ENCODE measurements at places on chromosomes 5 and 9. TPM values are rescaled to one million over a fixed set of nuclear protein-coding genes. Genes with fewer than 3 reads are reported as not detected.

SMAD5 gene
- 46.0 TPM for total RNA-seq

PCDH1 gene
- total RNA-seq, result 12.1 TPM

MARVELD2 gene
- 23.1 TPM for total RNA-seq

GRIA1 gene
- total RNA-seq, result 0.42 TPM

KLHL3 gene
- total RNA-seq, result 2.0 TPM

CDKN2B-AS1 gene
- 0.71 TPM for total RNA-seq

C9orf50 gene
- not detected for total RNA-seq

NPR3 gene
- not detected for total RNA-seq

JMY gene
- 5.8 TPM for total RNA-seq

PCDHGA7 gene
- total RNA-seq, result 0.17 TPM

OTP gene
- total RNA-seq, result not detected

NEUROG1 gene
- total RNA-seq, result not detected

CTNND2 gene
- total RNA-seq, result 0.18 TPM

DOK3 gene
- 2.2 TPM for total RNA-seq

TSSK1B gene
- 0.14 TPM for total RNA-seq

ARL14EPL gene
- total RNA-seq, result not detected

GABRA1 gene
- total RNA-seq, result not detected

LHX3 gene
- total RNA-seq, result not detected

CDH9 gene
- total RNA-seq, result not detected

- DNase-seq, result no peak
Measured at GRCh38 chr5:75736273-75736672, 19.0 kb upstream of the POC5 start.

GRCh38 chr9:81669041-81669651, 20.2 kb downstream of the TLE1 start:
- no peak for DNase-seq

- DNase-seq, result no peak
Measured at GRCh38 chr9:84991514-84991870, 322.0 kb downstream of the NTRK2 start.

- no peak for DNase-seq
Measured at GRCh38 chr5:167575330-167575729, 716.1 kb upstream of the WWC1 start.

- DNase-seq, result no peak
Measured at GRCh38 chr5:149481485-149481884, 69.8 kb downstream of the CSNK1A1 start.

DNA sequence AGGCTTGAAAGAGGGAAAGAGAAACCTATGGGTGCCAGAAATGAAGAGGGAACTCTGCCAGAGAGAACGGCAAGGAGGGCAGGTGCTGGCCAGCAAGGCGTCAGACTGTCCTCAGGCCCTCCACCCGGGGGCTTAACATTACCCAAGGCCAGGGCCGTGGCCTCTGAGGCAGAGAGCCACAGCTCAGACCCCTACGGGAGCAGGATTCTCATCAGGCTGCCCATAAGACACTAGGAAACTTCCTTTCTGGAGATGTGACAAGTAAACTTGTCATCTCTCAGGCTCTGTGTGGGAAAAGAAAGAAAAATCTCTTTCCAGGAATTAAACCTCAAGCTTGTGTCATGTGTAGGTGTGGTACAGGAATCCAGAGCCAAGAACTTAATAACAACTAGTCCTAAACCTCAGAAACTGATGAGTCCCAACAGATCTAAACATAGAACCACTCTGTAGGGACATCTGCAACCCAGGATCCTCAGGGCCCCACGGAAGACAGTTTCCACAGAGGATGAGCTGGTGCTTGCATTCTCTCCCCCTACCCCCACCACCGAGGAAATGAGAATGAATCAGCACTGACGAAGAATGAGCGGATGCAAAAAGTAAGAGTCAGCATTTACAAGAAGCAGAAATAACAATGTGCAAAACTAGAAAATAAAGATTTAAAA, 74.3 kb downstream of the DCP2 start:
- DNase-seq, result peak; percentile 74

DNA sequence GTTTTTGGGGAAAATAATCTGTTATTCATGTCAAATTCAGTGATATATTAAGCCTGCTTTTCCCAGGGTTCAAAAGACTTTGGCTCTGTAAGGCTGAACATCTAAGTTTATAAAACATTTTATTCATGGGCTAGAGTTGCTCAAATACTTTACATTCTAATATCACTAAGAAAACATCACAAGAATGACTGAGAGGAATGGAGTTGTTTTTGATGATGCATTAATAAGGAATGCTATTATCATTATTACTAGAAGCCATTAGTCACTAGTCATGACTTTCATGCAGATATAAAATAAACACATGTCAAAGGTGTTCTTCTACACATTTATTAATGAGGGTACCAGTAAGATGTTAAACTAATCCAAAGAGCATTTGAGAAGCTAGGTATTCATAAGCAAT, 185.5 kb upstream of the KCNN2 start:
- peak; percentile 43 for DNase-seq

GRCh38 chr9:91305596-91306295, 56.0 kb downstream of the AUH start:
- no peak for DNase-seq

DNA sequence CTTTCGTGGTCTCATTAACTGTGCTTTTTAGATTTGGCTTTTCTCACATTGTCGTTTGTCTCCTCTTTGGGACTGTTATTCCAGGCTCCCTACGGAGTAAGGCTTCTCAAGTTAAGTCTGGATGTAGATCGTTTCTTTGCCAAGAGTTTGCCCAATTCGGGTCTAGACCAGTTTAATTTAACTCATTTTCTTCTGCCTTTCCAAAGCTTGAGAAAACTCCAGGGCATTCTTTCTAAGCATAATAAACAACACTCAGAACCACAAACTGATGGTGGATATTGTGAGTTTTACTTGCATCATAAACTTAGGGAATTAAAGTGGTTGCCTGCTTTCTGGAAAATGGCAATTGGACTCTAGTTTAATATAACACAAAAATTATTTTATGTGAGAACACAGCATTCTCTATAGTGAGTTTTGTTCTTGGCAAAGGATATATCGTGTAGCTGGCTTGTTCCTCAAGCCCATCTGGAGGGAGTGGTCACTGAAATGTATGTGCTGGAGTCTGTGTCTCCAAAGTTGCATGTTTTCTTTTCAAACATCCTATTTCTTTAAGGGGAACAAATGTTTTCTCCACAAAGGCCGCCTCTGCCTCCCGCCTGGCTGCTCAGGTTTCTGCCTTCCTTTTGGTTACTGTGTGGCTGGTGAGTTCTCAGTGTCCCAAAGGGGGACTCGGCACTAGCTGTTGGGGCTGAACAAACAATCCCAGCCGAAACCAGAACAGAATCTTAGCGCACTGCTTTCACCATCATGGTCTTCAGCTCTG, 211.3 kb upstream of the FBN2 start:
- no peak for DNase-seq

DNA sequence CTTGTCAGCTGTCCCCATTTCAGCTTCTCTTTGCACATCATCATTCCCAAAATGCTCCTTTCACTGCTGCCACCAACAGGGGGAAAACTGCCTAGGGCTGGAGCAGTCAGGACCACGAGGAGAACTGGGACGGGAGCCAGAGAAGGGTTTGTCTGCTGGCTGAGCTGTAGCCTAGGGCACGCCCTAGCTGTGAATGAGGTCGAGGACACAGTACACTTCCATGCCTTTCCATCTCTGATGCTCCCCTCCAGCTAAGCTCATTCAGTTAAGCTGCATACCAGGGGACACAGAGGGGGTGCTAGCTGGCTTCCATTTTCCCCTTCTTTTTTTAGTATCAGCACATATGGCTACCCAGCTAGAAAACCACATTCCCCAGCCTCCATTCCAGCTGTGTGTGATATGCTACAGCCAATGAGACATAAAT, 64.7 kb downstream of the STK10 start:
- DNase-seq, result peak; percentile 41

DNA sequence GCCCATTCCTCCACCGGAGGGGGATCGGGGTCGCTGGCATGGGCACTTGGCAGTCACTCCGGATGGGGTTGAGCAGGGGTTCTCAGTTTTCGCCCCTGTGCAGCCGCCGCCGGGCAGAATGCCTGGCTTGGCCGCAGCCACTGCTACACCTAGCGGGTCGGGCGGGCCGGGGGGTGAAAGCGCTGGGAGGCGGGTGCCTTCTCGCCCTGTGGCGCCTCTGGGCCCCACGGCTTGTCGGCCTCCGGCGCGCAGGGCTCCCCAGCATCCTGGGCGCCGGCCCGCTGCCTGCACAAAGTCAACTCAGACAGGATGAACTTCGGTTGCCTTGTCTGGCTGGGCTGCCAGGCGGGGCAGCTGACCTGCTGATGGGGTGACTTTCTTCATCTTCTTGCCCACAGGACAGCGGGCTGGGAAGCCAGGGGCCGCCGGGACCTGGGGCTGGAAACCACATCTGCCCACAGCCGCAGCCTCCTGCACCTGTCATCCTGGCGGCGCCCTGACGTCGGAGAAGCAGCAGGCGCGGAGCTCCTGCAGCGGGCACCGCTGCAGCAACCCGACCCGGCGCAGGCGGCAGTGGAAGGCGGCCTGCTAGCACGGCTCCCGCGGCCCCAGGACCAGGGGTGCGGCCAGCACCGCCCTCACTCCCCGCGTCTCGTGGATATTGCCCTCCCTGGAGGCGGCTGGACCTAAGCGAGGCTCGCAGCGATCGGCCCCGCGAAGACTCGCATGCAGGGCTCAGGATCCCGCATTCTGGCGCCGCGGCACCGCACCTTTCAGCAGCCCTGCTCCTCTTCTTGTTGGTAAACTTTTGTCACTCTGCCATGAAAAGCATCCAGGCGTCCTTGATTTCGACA, 1.3 kb upstream of the ANKRD18A start:
- DNase-seq, result no peak

DNA sequence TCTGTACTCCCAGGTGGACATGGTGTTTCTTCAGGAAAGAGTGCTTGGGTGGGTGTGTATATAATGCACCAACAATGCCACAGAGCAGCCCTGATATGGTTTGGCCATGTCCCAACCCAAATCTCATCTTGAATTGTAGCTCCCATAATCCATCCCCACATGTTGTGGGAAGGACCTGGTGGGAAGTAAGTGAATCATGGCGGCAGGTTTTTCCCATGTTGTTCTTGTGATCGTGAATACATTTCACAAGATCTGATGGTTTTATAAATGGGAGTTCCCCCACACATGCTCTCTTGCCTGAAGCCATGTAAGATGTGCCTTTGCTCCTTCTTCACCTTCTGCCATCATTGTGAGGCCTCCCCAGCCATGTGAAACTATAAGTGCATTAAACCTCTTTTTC, 158.5 kb downstream of the NR3C1 start:
- no peak for DNase-seq

- DNase-seq, result no peak
Measured at GRCh38 chr5:133226186-133226585, 174.4 kb downstream of the HSPA4 start.

DNA sequence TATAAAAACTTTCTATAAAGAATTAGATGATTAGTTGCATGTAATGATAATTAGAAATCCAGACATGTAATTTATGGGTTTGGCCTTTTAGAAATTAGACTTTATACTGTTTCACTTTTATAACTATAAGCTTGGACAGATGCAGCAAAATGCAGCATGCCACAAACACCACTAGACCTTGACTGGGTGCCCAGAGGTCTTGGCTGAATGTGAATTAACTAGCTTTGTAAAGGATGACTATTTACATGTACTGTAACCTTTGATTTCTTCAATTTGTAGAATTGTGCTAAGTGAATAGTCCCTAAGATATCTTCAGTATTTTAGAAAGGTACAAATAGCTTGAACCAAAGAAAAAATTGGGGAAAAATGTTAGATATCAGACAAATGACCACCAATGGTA, 2168.1 kb downstream of the MAT2B start:
- DNase-seq, result no peak

DNA sequence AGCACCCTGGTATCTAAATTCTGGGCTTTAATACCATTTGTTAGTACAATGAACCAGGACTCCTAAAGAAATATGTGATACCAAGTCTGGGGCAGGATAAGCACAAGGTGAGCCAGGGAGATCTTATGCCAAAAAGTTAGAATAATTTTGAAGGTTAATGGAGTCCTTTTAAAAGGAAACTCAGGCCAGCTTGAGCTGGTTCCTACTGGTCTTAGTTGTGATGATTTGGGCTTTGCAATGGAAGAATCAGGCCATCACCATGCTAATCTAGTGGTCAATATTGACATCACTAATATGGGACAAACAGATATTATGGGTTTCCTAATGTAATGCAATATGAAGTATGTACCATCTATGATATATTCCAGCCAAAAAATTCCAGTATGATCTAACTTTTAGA, 7.5 kb upstream of the SPATA9 start:
- DNase-seq, result no peak

- no peak for DNase-seq
Measured at GRCh38 chr5:151678713-151679112, 8.0 kb downstream of the SPARC start.

DNA sequence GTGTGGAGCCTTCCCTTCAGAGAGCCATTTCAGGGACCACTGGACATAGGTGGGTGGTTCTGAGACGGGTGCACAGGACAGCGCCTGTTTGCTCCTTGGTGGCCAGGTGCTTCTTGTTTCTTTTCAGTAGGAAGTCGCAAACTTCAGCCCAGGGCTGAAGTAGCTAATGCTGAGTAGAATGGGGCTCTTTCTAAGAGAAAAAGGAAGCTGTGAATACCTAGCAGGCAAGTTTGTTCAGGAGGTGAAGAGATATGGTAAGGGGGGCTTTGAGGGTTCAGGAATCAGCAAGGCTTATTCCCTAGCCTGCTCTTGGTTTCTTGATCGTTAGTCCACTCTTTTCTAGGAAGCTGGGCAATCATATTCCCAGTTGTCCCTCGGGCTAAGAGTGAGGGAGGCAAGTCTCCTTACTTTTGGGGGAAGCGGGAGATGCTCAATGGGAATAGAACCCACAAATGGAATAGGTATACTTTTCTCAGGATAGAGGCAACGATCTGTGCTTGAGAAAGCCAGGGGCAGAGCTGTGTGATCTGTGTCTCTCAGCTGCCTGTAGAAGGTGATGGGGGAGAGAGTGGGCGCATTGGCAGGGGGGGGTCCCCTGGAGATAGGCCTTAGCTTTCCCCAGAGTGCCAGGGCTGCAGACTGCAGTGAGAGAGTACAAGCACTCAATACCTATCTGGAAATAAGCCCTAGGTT, 1.9 kb upstream of the PURA start:
- DNase-seq, result no peak

DNA sequence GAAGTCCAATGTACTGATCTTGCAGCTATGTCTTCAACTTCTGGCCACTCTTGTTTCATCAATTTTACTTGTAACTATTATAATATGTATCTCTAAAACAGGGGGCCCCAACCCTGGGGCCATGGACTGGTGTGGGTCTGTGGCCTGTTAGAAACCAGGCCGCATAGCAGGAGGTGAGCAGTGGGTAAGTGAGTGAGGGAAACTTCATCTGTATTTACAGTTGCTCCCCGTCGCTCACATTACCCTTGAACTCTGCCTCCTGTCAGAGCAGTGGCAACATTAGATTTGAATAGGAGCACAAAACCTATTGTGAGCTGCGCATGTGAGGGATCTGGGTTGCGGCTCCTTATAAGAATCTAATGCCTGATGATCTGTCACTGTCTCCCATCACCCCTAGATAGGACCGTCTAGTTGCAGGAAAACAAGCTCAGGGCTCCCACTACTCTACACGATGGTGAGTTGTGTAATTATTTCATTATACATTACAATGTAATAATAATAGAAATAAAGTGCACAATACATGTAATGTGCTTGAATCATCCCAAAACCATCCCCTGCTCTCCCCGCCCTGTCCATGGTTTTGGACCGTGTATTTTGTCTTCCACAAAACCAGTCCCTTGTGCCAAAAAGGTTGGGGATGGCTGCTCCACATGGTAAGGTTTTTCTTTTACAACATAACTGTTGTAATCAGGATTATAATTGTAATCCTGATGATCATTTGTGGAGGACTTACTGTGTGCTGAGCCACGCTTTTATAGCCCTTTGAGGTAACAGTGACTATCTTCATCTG, 26.9 kb upstream of the SH3PXD2B start:
- DNase-seq, result no peak

GRCh38 chr9:97747201-97747965, 50.2 kb upstream of the XPA start:
- no peak for DNase-seq

Data from foreskin keratinocyte (primary cell).